ENCODE measurements at places on chromosomes 6 and 20. TPM values are rescaled to one million over a fixed set of nuclear protein-coding genes. Genes with fewer than 3 reads are reported as not detected.

Gene GABRR1
- total RNA-seq = not detected

Gene SOX4
- 12.7 TPM for total RNA-seq

Gene C20orf202
- total RNA-seq = under 0.01 TPM

Gene SNAP25
- total RNA-seq = 2.4 TPM

Gene DNAH8
- not detected for total RNA-seq

Gene CST1
- total RNA-seq = not detected

Gene GRIK2
- 24.4 TPM for total RNA-seq

Gene BTNL2
- not detected for total RNA-seq

Gene C6orf58
- total RNA-seq = 2.2 TPM

Measured in melanocyte of skin (primary cell).